ENCODE measurements at places on chromosomes 5 and 9. TPM values are rescaled to one million over a fixed set of nuclear protein-coding genes. Genes with fewer than 3 reads are reported as not detected.

DNA sequence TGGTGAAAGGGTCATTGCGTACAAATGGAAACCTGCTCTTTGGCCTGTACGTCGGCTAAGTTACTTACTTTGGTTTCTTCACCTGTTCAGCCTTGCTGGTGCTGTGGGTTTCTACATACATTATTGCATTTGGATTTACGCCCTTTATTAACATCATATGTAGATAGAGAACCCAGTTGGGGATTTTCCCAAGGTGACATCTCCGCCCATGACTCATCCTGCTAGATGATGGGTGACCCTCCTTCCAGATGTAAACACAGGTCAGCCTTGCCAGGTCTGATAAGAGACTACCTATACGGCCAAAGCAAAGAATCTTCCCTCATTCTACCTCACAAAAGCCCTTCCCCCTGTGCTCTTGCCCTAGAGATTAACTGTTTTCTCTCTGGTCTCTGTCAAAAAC lies 360.9 kb downstream of the KDM4C start:
- no peak for DNase-seq

DNA sequence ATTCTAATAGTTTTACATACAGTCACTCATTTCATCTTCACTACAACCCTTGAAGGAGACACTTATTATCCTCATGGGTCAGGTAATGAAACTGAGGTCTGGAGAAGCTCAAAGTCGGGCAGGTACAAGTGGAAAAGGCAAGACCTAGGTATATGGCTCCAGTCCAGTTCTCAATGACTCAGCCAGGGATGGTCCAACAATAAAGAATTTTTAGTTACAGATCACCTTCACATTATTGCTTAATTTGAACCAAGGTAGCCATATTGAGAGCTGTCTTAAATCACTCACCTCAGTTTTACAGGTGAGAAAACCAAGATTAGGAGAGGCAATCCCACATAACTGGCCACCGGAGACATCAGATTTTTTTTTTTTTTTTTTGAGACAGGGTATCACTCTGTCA lies 55.4 kb downstream of the PTPN3 start:
- DNase-seq, result no peak

GRCh38 chr5:9523090-9523823 lies 22.6 kb downstream of the SEMA5A start:
- DNase-seq, result no peak

DNA sequence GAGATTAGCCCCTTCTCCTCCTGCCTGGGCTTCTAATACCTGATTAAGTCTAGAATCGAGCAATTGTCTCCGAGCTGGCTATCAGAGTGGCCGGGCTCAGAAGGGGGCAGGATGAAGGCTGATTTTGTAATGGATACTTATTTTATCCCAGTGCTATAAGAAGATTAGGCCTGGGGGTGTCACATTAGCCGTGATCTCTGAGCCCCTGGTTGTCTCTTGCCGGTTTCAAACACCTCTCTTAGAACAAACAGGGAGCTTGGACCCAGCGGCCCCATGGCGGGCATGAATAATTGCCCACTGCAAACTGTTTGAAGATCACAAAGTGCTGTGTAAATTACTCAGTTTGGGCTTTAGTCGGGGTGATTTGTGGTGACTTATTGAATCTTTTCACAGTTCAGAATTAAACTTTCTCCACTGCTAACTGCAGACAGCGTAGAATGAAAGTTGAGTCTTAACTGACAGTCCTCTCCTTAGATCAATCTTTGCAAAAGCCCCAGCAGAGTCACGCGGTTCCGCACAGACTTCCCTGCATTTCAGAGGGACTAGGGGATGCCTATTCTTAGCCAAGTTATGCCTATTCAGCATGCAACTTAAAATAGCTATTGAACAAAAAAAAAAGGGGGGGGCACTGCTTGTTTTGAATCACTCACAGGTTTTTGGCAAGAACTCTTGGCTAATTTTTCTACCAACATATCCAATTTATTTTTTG lies 200.6 kb upstream of the IRX1 start:
- no peak for DNase-seq

- DNase-seq, result no peak
These were observed 195.0 kb downstream of the IRX2 start for GRCh38 chr5:2556375-2556966.

DNA sequence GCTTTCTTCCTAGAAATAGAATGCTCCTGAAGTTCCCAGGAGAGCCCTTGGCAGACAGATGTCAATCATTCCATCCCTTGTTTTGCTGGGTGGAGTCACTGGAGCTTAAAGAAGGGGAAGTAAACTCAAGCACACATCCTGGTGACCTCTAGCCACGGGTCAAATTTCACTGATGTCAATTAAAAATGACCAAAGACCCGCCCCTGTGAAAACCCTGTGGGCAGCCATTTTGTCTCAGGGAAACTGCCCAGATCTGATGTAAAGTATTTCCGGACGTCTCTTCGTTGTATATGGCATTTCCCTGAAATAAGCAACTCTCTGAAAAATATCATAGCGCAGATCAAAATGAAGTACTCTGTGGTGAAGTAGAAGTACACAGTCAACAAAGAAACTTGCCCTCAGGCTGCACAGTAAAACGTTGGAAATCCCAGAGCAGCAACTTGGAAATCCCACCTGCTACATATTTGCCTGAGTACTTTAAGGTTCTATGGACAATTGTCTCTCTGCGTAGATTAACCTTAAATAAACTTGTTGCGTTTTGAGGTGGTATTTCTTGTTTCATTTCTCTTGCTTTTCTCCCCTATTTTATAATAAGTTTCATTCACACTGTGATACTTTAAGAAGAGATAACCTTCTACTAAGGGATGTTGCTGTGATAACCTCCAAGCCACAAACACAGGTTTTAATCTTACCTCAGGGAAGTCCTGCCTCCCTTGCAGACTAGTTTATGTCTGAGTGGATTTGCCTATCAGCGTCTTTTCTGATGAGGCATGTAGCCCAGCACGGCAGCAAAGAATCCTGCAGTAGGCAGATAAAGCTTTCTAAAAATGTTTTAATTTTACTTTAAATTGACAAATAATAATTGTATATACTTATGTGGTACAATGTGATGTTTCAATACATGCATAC lies 60.9 kb upstream of the PIP5K1B start:
- DNase-seq, result no peak

GRCh38 chr5:147568710-147569406 lies 59.0 kb upstream of the DPYSL3 start:
- no peak for DNase-seq

GRCh38 chr5:94329115-94329514 lies 289.3 kb downstream of the KIAA0825 start:
- no peak for DNase-seq

DNA sequence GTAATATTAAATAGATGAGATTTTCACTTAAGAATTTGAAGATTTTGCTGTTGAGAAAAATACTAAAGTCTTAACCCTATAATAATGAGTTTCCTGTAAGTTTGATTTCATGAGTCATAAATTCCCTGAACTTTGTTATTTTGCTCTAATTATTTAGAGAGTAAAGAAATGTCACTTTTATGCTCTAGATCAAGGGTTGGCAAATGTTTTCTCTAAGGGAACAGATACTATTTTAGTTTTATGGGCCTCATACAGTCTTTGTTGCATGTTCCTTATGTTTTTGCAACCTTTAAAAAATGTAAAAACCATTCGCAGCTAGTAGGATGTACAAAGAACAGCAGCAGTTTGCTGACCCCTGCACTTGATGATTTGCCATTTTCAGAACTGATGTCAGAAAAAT lies 480 bp upstream of the TXNDC8 start:
- no peak for DNase-seq

GRCh38 chr5:62585751-62586150 lies 7.1 kb downstream of the LRRC70 start:
- DNase-seq, result no peak

GRCh38 chr9:116641292-116642059 lies 45.6 kb upstream of the TRIM32 start:
- DNase-seq, result no peak

- DNase-seq, result no peak
These were observed 132.7 kb upstream of the CYLC2 start for GRCh38 chr9:102862478-102862877.

GRCh38 chr5:66459728-66460127 lies 136.5 kb upstream of the MAST4 start:
- no peak for DNase-seq

The QRFP gene
- not detected for polyA plus RNA-seq

The FPGS gene
- 45.5 TPM for polyA plus RNA-seq

The ECSCR gene
- 64.2 TPM for polyA plus RNA-seq

The SLC22A4 gene
- 0.51 TPM for polyA plus RNA-seq

The PDE6A gene
- not detected for polyA plus RNA-seq

The SLC34A1 gene
- not detected for polyA plus RNA-seq

The PIK3R1 gene
- 22.3 TPM for polyA plus RNA-seq
